Psoas muscle (tissue), 8 donors: ENCODE measurements at places on chromosomes 11 and 22. TPM values are rescaled to one million over a fixed set of nuclear protein-coding genes. Genes with fewer than 3 reads are reported as not detected.

DNAJB7 gene
- total RNA-seq: not detected

OR52H1 gene
- total RNA-seq: not detected

MRGPRX4 gene
- not detected for total RNA-seq

CCDC89 gene
- 0.71 TPM for total RNA-seq

OR6T1 gene
- not detected for total RNA-seq

SLC22A9 gene
- not detected for total RNA-seq

GRCh38 chr11:4464216-4465159, 15.4 kb downstream of the OR52K2 start:
- DNase-seq: no peak
- no peak overlapping the region for H3K4me3 ChIP-seq
- H3K4me1 ChIP-seq: no peaks in the 10 kb centered on the region
- H3K27me3 ChIP-seq: no peaks in the 10 kb centered on the region
- no peak overlapping the region for H3K27ac ChIP-seq

- H3K36me3 ChIP-seq: no peaks in the 10 kb centered on the region
- H3K4me3 ChIP-seq: no peak overlapping the region
- no peak overlapping the region for H3K27ac ChIP-seq
These were observed 24.9 kb downstream of the CDKN1C start for GRCh38 chr11:2860636-2861035.

DNA sequence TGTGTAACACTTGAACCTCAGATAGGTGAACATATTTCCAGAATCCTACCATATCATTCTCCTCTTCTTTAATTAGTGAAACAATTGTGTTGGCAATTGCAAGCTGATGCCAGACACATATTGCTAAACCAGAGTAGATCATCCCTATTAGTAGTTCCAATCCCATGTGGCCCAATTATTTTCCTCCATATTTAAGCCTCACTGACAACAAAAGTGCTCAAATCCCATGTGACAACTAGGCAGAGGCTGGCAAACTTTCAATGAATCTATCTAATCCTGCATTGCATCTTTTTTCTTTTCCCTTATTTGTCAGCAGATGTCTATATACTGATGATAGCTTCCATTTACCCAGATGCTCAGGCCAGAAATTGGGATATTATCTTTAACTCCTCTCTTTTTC, 90.4 kb downstream of the GRIA4 start:
- no peaks in the 10 kb centered on the region for H3K27me3 ChIP-seq
- H3K27ac ChIP-seq: no peak overlapping the region
- H3K4me3 ChIP-seq: no peak overlapping the region
- no peaks in the 10 kb centered on the region for H3K36me3 ChIP-seq
- DNase-seq: no peak

DNA sequence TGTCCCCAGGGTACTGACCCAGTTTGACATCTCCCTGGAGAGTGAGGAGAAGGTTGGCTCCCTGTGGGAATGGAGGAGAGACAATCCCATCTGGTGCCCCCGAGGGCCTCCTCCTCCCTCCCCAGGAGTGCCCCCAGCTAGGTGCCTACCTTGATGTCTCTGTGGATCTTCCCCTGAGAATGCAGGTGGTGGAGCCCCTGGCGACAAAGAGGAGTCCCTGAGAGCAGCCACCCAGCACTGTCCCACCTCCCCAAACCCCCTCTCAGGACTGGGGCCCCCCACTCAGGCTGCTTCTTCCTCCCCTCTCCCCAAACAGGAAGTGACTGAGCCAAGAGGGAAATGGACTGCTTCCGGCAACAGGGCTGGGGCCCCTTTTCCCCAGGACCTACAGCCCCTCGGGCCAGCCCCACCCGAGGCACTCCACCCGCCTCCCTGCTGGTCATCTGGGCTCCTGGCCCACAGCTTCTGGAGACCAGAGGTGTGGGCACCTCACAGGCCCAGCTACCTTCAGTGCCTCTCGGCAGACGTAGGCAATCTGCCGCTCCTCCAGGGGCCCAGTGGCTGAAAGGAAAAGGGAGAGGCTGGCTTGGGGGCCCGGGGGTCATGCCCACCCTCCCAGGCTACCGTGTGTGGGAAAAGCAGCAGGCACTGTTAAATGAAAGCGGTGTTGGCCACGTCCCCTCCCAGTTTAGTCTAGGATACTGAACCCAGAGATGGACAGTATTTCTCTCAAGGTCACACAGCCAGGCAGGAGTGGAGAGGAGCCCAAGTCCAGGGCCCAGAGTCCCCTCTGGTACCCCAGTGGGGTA, 1.2 kb downstream of the MAP4K2 start:
- peak overlapping the region; percentile 66 for H3K4me3 ChIP-seq
- H3K27me3 ChIP-seq: no peaks in the 10 kb centered on the region
- H3K27ac ChIP-seq: peak overlapping the region; percentile 60

DNA sequence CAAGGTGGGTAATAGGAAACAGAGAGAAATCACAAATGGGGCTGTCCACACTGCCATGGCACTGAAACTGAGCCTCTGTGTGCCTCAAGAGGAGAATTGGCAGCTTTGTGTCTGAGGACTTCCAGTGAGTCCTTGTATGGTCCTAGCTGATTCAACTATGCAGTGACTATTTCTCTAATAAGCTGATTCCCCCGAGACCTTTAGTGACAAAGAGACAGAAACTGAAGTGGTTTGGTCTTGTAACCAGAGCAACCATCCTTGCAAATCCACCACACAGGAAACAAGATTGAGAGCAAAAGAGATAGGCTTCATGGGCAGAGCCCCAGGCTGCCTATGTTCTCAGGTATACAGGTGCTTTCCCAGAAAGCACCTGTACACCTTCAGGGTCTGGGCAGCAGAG, 1038.5 kb downstream of the NTM start:
- no peak overlapping the region for H3K27ac ChIP-seq
- H3K36me3 ChIP-seq: no peaks in the 10 kb centered on the region
- H3K4me3 ChIP-seq: no peak overlapping the region
- no peaks in the 10 kb centered on the region for H3K4me1 ChIP-seq
- no peak for DNase-seq

DNA sequence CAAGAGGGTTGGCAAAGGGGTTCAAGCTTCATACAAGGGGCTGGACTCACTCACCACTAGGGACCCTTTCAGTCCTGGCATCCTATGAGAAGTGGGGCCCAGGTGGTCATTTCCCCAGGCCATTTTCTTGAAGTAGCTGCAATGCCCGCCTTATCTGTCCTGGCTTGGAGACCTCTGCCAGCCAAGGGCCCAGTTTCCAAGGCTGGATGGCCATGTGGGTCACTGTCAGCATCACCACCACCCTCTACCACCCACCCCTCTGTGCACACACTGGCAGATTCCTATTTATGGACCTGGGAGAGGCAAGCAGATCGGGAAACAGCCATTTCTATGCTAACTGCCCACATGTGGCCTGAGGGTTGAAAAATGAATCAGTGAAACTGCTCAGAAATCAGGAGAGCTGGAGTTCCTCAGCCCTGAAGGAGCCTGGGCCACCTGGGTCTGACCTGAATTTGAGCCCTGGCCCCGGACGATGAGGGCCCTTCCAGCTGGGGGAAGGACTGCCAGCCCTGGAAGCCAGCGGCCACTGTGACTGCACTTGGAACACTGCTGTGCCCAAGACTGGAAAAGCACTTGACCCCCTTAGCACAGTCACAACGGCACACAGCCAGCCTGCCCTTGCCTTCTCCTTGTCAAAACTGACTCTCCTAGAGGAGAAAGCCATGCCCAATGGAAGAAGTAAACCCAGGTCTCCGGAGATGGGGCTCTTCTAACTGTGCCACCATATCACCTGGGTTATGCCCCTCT, 442.2 kb downstream of the BUD13 start:
- H3K27ac ChIP-seq: no peak overlapping the region
- H3K36me3 ChIP-seq: no peaks in the 10 kb centered on the region
- H3K27me3 ChIP-seq: no peaks in the 10 kb centered on the region
- no peak overlapping the region for H3K4me3 ChIP-seq
- no peak for DNase-seq
- H3K4me1 ChIP-seq: no peaks in the 10 kb centered on the region

GRCh38 chr11:62645671-62645945, 805 bp downstream of the GANAB start:
- DNase-seq: no peak
- peaks cover 24% of the 10 kb centered on the region for H3K4me1 ChIP-seq
- H3K4me3 ChIP-seq: peak overlapping the region; percentile 100
- no peaks in the 10 kb centered on the region for H3K27me3 ChIP-seq

DNA sequence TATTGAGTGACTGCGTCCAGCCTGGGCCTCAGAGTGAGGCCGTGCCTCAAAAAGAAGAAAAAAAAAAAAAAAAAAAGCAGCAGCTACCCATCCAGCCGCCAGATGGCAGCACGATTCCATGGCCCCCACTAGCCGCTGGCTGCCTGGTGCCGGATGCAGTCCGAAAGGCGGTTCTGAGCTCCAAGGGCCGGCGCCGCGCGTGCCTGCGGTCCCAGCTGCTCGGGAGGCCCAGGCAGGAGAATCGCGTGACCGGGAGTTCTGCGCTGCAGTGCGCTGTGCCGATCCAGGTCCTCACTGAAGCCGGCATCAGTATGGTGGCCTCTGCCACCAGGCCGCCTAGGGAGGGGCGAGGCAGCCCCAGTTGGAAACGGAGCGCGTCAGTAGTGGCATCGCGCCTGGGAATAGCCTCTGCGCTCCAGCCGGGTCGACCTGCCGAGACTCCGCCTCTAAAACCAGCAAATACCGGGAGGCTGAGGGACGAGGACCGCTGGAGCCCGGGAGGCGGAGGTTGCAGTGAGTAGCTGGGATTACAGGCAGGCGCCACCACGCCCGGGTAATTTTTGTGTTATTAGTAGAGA, 19.3 kb downstream of the SCARF2 start:
- no peaks in the 10 kb centered on the region for H3K27me3 ChIP-seq
- DNase-seq: peak; percentile 92
- H3K36me3 ChIP-seq: no peaks in the 10 kb centered on the region
- peaks cover 3% of the 10 kb centered on the region for H3K4me1 ChIP-seq
- H3K27ac ChIP-seq: no peak overlapping the region

- no peak for DNase-seq
- H3K27ac ChIP-seq: no peak overlapping the region
- H3K4me3 ChIP-seq: no peak overlapping the region
- H3K27me3 ChIP-seq: peaks cover 2% of the 10 kb centered on the region
- H3K4me1 ChIP-seq: no peaks in the 10 kb centered on the region
These were observed 745.8 kb upstream of the ANO5 start for GRCh38 chr11:21446939-21447590.
